ENCODE measurements at places on chromosomes 3 and 15.

DNA sequence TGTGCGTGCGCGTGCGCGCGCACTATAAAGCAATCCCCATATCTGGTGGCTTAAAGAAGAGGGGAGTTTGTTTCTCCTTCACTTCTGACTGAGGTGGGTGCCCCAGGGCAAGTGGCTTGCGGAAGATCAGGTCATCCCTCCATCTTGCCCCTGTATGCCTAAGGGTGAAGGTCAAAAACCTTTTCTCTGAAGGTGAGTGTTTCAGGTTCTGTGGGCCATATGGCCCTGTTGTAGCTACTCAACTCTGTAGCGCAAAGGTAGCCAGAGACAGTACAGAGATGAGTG, 5.5 kb downstream of the ABTB1 start:
- DNase-seq, result no peak

DNA sequence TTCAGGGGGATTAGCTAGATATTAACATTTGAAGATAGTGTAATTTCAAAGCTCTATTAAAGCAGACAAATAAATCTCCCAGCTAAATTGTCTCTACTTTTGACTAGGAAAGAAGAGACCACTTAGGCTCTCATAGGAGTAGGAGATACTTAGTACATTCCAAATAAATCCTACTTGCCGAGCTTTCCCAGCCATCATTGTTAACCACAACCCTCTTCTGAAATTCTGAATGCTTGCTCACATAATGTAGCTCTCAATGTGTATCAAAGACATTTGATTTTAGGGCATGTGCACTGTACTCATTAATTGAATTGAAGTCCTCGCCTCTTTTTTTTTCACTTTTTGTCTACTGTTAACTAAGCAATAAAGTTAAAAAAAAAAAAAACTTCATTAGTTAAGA, 598.2 kb upstream of the ADAMTS9 start:
- no peak for DNase-seq

DNA sequence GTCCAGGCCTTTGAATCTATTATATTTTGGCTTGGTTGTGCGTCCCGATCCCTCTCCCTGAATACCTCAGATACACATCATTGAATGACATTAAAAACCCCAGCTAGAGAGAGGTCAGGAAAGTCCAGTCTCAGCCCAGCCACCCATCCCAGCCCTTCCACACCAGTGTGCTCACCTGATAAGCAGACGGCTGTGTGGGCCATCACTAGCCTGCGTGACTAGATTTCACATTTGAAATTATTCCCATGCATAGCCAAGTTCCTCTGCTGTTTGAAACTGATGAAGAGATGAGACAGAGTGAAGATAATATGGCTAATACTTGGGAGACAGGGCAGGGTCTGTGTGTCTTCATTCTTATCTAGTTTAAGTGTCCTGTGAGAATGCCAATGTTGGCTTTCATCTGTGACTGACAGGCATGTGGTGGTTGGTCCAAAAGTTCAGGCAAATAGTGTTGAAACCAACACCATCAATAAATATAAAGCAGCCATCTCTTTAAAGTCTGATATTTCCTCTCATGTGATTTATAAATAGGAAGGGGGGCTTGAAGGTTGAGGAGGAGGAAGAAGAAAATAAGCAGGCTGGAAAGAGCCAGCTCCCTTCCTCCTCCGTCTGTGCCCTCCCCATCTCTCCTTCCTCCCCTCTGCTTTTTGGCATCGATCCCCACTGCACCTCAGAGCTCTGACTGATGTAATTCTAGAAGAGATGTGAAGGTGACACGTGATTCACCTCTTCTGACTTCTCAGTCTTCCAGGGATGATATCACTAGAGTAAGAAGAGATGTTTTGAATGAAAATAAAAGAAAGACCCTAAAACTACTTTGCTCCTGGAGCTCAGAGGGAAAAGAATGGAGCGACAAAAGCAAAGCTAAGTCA, 5.1 kb downstream of the FAM43A start:
- DNase-seq, result no peak

DNA sequence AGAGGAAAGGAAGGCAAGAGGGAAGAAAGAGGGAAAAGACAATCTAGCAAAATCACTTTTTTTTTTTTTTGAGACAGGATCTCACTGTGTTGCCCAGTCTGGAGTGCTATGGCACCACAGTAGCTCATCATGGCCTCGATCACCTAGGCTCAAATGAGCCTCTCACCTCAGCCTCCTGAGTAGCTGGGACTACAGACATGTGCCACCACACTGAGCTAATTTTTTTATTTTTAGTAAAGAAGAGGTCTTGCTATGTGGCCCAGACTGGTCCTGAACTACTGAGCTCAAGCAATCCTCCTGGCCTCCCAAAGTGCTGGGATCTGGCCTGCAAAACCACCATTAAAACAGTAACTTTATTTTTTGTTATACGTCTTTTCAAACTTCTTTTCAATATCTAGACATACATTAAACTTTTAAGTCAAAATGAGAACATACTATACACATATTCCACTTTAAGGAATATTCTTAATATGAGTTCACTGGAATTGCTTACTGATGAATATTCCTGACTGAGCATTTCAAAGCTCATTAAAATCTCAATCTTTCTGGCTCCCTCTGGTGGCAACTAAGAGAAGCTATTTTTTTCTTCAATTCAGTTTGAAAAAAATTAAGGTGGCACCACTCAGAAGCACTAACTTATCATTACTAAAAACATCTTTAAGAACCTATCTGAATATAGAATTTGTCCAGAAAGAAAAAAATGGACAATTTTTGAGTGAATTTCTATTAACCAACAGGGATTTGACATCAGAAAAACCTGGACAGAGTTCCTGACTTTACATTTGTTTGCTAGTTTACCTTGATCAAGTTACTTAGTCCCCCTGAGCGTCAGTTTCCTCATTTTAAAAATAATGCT, 40.9 kb downstream of the UACA start:
- peak; percentile 10 for DNase-seq

- no peak for DNase-seq
Measured at GRCh38 chr3:109569135-109569846, 231.9 kb upstream of the DPPA4 start.

GRCh38 chr3:64008487-64009351, 14.6 kb downstream of the PSMD6 start:
- DNase-seq, result no peak

GRCh38 chr3:138818185-138818860, 16.4 kb downstream of the PIK3CB start:
- DNase-seq, result no peak

- no peak for DNase-seq
Measured at GRCh38 chr15:65631503-65631902, 9.8 kb downstream of the SLC24A1 start.

DNA sequence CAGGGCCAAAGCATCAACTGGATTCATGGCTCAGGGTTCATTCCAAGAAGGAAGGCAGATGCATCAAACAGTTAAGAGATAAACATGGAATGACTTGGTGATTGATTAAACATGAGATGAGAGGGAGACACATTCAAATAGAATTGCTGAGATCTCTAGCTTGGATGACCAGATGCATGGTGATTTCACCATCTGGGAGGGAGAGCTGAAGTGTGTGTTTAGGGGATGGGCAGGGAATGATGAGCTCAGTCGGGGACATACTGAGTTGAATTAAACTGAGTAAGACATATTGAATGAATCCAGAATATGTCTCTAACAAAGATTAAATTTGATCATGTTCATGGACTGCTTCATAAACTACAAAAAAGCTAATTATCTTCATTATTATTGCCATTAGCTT, 35.5 kb downstream of the CADPS start:
- DNase-seq, result no peak

DNA sequence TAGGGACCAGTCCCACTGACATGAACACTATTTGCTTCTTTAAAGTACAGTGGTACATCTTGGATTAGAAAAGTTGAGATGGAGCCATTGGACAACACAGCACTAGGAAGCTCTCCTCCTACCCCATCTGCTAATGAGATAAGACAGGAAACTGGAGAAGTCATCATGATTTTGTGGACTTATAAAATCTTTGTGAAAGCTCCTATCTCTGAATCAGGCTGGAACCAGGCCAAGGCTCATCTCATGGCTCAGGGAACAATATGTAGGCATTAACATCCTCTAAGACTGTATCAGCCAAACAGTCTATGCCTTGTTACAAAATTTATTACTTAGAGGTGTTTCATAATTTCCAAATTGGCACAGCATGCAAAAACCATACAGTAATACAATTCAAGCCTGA, 84.1 kb downstream of the BOC start:
- DNase-seq, result no peak

- no peak for DNase-seq
Measured at GRCh38 chr3:179278932-179279693, 28.2 kb upstream of the KCNMB3 start.

GRCh38 chr3:185961675-185962232, 23.9 kb upstream of the TRA2B start:
- DNase-seq, result no peak

- DNase-seq, result no peak
Measured at GRCh38 chr15:61146931-61147230, 82.2 kb downstream of the RORA start.

DNA sequence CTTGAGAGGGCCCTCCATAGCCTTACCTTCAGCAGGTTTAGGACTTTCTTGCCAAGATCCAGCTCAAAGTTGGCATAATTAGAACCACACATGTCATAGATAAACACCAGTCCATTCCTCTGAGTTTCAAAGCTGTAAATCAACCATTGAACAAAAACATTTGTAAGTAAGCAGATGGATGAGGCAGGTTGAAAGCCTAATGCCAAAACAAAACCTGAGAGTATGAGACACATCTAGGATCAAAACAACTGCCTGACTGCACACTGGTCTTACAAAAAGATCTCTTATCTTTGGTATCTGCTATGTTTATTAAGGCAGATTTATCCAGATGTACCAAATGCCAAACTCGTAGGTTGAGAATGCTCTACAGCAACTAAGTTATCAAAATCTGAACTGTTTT, 61.9 kb downstream of the PTPN9 start:
- no peak for DNase-seq

GRCh38 chr3:122996038-122996580, 31.5 kb downstream of the SEMA5B start:
- DNase-seq, result no peak

- no peak for DNase-seq
Measured at GRCh38 chr3:51934991-51935885, 6.5 kb downstream of the RRP9 start.

DNA sequence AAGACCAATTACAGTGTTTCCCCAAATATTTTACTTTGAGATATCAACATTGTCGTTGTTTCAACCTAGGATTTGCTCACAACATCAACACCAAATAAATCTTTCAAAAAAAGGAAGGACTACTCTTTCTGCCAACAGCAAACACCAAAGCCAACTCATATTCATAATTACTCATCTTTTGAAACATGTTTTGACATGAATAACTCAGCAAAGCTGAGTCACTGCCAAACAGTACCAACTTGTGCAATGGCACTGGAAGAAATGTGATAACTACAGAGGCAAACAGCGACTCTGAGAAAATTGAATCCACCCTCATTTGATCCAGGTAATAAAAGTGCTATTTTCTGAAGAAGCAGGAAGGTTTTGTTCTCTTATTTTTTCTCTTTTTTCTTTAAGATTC, 67.2 kb downstream of the PEX5L start:
- DNase-seq, result no peak

GRCh38 chr3:4595710-4596113, 102.6 kb downstream of the ITPR1 start:
- no peak for DNase-seq

- no peak for DNase-seq
Measured at GRCh38 chr15:74036271-74037170, 42.0 kb downstream of the PML start.

DNA sequence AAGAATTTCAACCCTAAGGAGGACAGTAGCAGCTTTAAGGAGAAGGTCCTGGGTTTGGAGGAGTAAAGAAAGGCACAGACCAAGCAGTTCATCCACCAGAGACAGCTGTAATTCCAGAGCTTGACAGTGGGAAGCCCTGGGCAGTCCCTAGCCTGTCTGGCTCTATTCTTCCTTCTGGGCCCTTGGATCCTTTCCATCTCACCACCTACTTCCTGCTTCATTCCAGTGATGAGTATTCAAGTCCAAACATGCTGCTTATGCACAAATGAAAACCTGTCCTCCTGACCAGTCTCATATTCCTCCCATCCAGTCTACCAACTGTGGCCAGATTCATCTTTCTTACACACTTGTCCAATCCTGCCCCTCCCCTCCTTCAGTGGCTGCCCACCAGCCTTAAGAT, 171.4 kb downstream of the CNTN3 start:
- DNase-seq, result no peak

DNA sequence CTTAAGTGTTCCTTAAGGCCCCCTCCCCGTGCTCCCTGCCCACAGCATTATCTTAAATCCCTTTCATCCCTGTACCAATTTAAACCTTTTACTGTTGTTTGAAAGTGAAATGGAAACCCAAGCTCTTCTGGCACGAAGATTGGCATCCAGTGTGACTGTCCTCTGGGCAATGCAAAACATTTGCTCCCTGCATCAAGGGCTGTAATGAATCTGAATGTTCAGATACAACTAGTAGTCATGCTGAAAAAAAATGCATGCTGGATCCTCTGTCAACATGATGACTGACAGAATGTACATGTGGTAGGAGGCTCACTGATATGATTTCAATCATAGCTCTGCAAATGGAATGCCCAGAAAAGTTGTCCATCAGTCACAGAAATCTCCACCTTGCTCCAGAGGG, 8.1 kb upstream of the CDIN1 start:
- no peak for DNase-seq

- no peak for DNase-seq
Measured at GRCh38 chr15:73885954-73886700, 12.8 kb downstream of the TBC1D21 start.

DNA sequence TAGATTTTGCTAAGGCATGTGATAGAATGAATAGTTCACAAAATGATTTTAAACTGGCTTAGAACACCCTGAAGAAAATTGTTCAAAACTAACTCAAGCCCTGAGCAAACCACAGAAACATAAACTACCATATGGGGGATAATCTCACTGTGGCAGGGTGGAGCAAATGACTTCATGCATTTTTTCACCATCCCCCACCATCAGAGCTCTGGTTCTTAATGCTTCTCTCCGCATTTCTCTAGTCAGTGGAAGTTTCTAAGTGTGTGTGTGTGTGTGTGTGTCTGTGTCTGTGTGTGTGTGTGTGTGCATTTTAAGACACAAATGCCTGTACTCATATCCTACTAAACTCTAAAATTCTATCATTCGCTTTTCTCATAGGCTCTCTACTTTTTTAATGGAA, 107.1 kb upstream of the PHLDB2 start:
- DNase-seq, result no peak

GRCh38 chr3:53042651-53043050, 3.2 kb downstream of the SFMBT1 start:
- no peak for DNase-seq

DNA sequence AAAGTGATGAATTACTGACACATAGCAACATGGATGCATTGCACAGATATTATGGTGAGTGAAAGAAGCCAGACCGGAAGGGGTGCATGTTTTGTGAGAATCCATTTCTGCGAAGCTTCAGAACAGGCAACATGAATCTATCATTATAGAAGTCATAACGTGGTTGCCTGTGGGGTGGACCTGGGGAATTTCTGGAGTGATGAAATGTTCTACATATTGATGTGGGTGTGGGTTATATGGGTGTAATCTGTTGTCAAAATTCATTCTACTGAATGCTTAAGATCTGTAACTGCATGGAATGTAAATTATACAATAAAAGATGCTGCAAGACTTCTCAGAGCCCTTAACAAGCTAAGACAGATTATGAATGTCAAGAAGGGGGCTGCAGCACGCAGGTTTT, 25.2 kb upstream of the TSPAN3 start:
- no peak for DNase-seq

Measured in GM12864 (cell line).